GM04503 (cell line): ENCODE measurements at places on chromosomes 3 and 15.

DNA sequence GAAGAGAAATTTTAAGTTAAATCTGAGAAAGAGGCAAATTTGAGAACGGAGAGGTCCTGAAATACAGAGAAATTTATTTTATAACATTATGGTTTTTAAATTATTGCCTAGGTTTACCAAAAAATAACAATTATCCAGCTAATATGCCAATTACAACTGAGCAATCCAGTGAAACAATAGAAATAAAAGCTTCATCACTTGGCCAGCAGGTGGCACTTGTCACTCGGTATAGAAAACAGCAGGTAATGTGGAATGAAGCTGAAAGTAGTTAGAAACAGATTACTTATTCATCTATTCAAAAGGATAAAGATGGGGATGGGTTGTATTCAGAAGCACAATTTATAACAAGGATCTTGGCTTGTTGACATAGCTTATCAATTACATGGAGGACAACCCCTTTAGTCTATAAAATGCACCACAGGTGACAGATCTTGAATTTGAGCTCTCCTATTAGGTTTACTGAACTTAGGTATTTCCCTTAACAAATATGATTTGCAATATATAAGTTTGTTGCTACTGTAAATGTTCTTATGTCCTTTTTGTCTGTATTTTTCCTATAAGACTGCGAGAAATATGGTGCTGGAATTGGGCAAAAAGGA is 70.1 kb upstream of the GUCA1C start:
- no peak for DNase-seq

DNA sequence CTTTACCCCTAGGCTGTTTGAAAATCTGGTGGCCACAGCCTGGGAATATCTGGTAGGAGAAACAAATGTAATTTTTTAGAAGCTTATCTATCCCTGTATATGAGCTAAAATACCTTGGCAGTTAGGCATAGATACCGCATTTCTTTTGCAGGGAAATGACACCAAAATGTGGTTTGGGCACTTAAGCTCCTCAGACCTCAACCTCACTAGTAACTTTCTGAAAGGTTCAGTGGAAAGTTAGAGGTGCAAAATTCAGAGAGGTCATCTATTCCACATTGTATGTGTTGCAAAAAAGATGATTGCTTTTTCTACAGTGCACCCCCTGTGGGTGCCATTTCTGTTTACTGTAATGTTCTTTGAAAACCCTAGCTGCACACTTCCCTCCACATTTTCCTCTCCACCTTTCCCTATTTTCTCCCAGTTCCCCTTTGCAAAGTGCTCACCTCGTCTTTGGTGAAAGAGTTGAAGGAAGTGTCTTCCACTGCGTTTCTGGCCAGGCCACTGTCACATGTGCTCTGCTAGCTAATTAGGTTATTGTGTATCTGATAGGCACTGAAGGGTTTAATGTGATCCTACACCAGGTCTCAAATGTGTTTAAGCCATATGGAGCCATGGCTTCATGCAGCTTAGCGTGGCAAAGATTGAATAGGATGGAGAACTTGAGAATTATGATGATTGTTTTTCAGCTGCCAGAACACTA is 1.3 kb downstream of the SACM1L start:
- DNase-seq: no peak

- peak; percentile 75 for DNase-seq
Observed at GRCh38 chr15:91942720-91943394, 89.3 kb downstream of the SLCO3A1 start.

DNA sequence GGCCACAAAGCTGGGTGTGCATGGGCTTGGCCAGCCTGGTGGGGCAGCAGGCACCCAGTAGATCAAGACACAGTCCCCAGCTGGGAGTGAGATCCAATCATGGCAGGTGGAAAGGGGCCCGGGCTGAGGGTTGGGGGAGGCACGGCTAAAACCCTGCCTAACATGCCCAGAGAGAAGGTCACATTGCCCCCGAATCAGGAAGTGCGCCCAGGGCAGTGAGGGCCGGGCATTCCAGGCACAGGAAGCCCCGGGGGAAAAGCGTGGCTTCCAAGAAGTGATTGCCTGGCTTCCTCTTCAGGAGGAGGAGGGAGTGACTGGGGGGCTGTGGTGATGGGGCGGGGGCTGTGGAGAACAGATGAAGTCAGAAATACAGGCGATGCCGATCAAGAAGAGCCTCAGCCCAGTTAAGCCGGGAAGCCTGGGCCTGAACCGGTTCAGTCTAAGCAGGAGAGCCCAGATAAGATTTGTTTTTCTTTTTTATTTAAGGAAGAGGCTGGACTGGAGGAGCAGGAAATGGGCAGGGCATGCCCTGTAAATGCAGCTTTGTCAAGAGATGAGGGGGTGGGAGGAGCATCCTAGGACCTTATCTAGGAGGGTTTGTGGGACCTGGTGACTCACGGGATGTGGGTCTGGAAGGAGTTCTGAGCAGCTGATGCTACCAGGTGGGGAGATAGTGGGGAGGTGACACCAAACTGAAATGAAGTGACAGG is 83.9 kb downstream of the CHSY1 start:
- DNase-seq: peak; percentile 61

DNA sequence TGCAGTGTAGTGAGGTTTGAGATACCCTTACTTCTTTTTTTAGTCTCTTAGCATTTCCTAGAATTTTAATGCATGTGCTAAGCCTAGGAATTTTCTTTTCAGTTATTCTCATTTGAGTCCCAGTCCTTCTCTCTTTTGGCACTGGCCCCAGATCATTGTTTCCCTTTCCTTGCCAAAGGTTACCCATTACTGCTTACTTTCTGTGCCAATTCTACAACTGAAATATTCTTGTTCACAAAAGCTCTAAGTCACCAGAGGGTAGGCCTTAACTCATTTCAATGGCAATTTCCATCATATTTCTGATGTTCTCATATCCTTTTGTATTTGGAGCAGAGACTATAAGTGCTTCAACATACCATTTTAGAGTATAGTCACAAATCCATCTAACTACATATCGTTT is 199.6 kb upstream of the CBLB start:
- no peak for DNase-seq

DNA sequence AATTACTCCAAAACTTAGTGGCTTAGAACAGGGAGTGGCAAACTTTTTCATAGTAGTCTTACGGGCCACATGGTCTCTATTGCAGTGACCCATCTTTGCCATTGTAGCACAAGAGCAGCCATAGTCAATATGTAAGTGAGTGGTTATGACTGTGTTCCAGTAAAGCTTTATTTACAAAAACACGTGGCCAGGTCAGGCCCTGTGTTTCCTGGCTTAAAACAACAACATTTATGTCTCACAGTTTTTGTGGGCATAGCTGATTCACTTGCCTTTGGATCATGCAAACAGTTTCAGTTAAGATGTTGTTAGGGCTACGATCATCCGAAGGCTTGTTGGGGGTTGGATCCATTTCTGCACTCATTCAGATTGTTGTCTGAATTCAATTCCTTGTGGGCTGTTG is 103.8 kb downstream of the CHCHD6 start:
- DNase-seq: no peak

DNA sequence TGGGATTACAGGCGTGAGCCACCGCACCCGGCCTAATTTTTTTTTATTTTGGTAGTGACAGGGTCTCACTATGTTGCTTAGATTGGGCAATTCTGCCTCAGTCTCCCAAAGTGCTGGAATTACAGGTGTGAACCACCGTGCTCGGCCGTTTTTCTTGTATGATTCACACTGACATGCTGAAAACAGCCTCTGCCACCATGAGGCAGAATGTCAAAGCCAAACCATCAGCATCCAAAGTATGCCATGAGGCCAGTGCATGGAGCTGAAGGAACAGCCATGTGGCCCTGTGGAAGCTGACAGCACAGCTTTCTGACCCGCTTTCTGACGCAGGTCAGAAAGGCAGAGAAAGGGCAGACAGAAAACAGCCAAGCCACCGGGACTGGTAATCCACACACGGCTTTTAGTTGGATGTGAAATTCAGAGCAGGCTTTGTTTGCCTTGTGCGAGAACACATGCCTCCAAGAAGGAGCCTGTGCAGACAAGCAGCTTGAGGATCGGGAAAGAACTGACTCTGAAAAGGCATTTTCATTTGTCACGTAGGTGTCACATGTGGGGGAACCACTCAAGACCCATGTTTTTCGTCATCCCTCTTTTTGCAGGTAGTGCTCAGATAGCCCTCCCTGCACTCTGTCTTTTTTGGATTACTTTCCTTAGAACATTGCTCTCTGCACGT is 25.1 kb downstream of the XYLB start:
- DNase-seq: no peak

- no peak for DNase-seq
Observed at GRCh38 chr3:69370901-69371301, 15.0 kb downstream of the FRMD4B start.

DNA sequence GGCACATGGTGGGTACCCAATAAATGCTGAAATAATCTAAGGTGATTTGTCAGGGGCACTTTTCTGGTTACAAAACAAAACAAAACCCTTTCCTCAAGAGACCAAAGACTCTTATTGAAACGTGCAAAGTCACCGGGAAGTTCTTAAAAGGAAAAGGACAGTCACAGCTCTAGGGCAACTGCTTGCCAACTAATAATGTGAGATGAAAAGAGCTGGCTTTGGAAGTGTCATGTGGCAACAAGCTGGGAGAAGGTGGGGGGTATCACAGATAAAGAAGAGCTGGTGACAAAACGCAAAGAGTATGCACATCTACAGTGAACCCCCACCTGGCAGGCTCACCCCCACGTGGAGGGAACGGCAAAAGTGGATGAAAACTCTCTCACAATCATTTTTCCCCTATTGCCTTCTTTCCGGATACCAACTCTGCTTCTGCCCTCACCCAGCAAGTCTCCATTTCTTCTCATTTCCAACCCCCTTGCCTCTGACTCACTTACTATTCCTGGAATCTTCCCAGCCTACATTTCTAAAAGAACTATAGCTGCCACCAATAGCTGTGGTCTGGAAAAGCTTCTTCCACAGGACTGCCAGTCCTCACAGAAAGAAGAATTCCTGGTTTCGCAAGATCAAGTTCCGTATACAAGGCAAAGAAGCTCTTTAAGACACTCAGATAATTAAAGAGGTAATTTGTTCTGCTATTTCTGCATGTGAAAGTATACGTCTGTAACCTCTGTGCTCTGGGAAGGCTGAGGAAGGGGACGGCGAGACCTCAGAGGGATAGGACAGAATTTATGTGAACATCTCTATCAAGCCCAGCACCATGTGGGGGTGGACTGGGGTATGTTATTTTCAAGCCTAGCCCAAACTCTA is 21.8 kb upstream of the ANPEP start:
- DNase-seq: peak; percentile 94

DNA sequence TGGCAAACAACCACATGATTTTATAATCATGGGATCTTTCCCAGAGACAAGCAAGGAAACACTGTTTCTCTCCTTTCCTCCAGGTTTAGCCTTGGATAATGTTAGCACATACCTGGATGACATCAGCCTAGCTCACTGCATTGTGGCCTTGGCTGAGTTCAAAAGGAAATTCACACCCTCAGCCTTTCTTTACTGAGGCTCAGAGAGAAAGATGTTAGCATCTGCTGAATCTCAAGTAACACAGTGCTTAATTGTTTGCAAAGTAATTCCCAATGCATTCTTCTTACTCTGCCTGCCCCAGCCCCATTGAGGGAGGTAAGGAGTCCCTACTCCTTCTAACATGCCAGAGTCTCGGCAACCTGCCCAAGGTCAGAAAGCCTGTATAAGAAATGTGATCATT is 432.2 kb upstream of the LMCD1 start:
- no peak for DNase-seq

- DNase-seq: no peak
Observed at GRCh38 chr3:71132995-71133730, 450.4 kb downstream of the FOXP1 start.

DNA sequence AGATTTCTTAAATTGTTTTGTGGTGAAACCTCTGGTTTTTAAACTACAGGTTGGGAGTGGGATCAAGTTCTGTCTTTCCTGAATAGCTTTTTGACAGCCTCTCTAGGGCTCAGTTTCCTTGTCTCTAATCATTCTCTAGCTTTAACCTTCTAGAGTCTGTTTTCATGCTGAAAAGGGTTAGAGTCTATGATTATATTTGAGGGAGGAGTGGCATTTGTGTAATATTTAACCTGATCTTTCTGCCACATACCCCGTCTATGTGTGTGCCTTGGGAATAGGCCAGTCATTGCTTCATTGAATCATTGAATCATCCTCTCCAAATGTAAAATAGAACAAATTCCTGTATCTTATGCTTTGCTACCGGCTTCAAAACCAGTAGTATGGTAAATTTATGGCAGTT is 204.9 kb downstream of the KLHL25 start:
- no peak for DNase-seq

DNA sequence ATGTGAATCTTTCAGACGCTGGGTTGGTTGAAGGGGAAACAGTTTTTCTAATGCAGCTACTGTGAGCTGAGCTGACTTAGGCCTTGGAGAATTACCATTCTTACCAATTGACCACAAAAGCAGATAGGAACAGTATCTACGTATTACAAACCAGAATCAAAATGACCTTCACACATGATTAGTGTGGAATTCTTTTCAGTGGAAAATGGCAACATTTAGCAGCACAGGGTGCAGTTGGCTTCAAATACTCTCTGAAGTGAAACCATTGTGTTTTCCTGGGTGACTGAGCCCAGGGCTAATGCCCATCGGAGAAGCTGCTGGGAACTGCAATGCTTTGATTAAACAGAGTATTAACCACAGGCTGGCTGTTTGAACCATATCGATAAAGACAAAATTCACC is 40.2 kb upstream of the GOLGA8J start:
- DNase-seq: no peak

- no peak for DNase-seq
Observed at GRCh38 chr15:50735156-50735555, 30.4 kb downstream of the SPPL2A start.

GRCh38 chr3:94115482-94115881 is 52.6 kb downstream of the NSUN3 start:
- no peak for DNase-seq

- peak; percentile 13 for DNase-seq
Observed at GRCh38 chr3:37338500-37338899, 164.1 kb upstream of the LRRFIP2 start.
